ENCODE measurements at places on chromosomes 16 and 17. TPM values are rescaled to one million over a fixed set of nuclear protein-coding genes. Genes with fewer than 3 reads are reported as not detected.

The OR4D1 gene
- total RNA-seq: 0.27 TPM

The TOM1L1 gene
- total RNA-seq: 2.0 TPM

The PABPN1L gene
- not detected for total RNA-seq

The HLF gene
- total RNA-seq: 0.95 TPM

- no peak for DNase-seq
Observed at GRCh38 chr16:25109643-25110042, 1.9 kb upstream of the LCMT1 start.

DNA sequence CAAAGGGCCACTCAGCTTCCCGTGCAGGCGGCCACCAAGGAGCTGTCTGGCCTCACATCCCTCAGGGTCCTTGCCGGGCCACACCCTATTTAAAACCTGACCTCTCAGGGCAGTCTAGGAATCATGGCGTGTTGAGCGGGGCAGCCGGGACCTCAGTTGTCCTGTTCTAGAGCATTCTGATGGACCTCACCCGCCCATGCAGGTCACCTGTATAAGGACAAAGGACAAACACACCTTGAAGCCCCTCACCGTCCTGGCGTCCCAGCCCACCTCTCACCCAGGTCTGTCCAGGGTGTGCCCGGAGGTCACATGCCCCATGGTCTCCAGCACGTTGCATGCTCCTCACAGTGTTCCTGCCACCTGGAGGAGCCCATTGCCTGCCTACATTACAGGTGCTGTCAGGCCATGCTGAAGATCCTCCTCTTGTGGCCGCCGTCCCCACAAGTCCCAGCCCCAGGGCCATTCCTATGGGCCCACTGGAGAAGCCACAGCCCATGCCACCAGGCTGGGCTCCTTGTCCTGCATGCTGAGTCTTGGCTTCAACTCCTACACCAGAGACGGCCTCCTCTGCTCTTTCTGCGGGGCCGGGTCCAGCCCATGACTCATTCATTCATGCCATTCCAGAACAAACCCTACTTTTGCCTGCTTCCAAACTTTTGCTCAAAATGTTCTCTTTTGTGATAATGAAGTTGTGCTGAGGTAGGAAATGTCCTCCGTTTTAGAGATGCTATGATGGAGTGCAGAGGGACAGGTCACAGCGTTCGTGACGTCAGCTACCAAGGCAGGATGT is 46.3 kb downstream of the PEMT start:
- DNase-seq: no peak

Data from activated CD4-positive, alpha-beta T cell treated with anti-CD3 and anti-CD28 coated beads for 36 hours (primary cell).